ENCODE measurements at places on chromosomes 6 and 20.

GRCh38 chr6:107064579-107065065, 36.6 kb downstream of the MTRES1 start:
- DNase-seq, result no peak

DNA sequence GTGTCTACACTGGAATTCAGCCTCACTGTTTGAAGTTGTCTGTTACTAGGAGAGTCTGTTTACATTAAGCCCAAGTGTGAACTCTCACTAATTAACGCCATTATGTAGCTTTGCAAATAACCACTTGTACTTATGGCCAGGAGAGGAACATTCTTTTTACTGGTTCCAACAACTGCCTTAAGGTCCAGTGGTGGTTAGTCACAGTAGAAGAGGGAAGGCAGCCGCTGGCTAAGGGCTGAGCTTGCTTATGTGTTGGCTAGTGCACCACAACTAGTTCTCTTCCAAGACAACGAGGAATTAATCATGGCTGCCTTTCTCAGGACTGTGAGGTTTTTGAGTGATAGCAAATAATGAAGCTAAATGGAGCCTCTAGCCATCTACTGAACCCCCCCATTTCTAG, 14.9 kb upstream of the SLC22A23 start:
- DNase-seq, result no peak

DNA sequence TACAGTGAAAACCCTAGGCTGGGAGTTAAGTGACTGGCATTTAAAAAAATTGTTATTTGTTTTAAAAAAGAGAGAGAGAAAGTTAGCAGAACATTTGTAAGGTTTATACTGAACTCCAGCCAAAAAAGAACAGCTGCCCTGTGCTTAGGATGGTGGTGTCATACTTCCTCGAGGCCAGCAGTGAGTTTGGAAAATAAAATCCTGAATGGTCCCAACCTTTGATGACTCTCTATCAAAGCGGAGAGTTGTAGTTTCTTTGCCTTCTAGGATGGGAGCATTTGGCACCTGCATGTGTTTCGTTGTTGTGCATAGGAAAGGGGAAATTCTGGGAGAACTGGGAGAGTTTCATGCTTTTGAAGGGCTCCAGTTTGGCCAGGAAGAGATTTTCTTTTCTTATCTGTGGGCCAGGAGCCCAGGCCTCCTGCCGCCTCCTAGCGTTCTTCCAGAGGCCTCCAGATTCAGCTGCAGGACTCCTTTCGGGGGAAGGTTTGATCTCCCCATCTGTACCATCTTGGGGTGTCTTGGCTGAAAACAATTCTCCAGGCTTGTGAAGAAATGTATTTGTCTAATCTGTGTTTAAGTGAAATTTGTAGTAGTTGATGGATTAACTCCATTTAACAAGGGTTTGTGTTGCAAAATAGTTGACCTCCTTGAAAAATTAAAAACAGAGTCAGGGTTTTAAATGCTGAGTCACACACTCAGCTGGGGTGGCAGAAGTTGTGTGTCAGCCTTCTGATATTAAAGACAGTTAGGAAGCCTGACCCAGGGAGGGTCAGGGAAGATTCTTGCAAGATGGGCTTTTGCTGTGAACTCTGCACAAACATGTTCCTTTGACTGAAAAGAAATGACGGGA, 63.4 kb downstream of the TXNDC5 start:
- DNase-seq, result no peak

GRCh38 chr6:32086661-32087573, 22.2 kb downstream of the TNXB start:
- no peak for DNase-seq

GRCh38 chr6:14450133-14450504, 332.5 kb downstream of the CD83 start:
- DNase-seq, result no peak

GRCh38 chr20:60817891-60818290, 434.2 kb upstream of the CDH4 start:
- no peak for DNase-seq

DNA sequence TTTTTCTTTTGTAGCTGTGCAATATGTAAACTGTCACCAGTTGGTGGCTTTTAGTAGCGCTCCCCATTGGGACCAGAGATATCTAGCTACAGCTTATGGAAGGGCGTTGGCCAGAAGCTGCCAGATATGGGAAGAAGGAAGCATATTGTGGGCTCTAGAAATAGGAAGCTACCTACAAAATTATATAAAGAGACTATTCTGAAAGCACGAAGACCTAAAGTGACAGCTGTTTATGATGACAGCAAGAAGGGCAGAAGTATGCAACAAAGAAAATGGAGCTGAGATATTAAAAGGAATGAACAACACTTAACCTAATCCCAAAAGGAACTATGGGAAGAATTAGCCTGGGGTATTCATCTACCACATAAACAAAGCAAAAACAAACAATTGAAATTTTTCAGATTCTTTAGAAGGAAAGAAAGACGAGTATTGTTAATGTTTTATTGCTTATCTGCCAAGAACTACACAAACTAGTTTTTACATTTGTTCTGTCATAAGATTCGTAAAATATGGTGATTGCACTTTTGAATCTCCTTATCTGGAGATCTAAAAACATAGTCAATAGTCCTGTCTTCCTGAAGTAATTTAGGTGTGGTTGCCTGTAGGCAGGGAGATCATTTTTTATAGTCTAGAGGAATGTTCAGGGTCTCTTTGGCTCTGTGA, 81.6 kb downstream of the NCOA7 start:
- no peak for DNase-seq

- DNase-seq, result no peak
Observed at GRCh38 chr20:48705240-48706115, 122.3 kb downstream of the PREX1 start.

- no peak for DNase-seq
Observed at GRCh38 chr20:10077886-10078285, 43.1 kb downstream of the ANKEF1 start.

DNA sequence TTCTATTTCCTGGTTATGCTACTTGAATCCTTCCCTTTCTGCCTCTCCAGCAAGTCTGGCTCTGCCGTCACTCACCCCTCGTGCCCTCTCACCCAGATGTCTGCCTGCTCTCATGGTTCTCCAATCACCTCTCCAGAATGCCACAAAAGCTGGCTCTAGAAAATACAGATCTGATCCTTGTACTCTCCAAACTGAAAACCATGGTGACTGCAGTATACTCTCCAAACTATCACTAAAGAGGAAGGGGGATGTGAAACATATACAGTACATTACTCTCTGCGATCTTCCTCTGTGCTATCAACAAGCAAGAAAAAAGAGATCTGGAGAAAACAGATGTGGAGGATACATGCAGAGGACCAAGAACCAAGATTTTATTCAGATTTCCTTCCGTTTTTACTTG, 91.1 kb downstream of the ATXN1 start:
- DNase-seq, result no peak

GRCh38 chr6:159446340-159446739, 246.7 kb downstream of the SOD2 start:
- no peak for DNase-seq

DNA sequence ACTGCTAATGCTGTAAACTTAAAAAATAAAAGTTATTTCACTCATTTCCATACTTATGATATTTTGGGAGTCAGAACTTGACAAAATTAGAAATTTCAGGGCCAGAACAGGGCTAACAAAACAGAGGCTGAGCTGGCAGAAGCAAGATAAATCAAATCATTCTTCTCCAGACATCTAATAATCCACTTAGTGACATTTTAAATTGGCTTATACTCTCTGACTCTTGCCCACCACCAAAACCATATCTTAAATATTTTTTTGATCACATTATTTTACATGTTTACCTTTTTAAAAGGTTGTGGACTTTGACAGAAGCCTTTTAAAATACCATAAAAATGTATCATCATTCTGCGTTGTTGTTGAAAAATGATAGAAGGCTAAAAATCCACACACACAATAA, 116.5 kb downstream of the LMBRD1 start:
- no peak for DNase-seq

- DNase-seq, result no peak
Observed at GRCh38 chr20:2462484-2462883, 8.1 kb downstream of the SNRPB start.

- no peak for DNase-seq
Observed at GRCh38 chr6:113363866-113364265, 493.3 kb upstream of the MARCKS start.

GRCh38 chr20:59933849-59934585, 580 bp upstream of the SYCP2 start:
- DNase-seq, result peak; percentile 55

DNA sequence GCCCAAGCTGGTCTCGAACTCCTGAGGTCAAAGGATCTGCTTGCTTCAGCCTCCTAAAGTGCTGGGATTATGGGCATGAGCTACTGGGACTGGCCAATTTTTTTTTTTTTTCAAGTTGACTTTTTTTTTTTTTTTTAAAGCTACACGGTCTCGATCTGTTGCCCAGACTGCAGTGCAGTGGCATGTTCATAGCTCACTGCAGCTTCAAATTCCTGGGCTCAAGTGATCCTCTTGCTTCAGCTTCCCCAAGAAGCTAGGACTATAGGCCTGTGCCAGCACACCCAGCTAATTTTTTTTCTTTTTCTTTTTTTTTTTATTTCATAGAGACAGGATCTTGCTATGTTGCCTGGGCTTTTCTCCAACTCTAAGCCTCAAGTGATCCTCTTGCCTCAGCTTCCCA, 59.5 kb downstream of the NCOA3 start:
- DNase-seq, result no peak

GRCh38 chr20:17794400-17794799, 94.6 kb downstream of the BANF2 start:
- DNase-seq, result no peak

DNA sequence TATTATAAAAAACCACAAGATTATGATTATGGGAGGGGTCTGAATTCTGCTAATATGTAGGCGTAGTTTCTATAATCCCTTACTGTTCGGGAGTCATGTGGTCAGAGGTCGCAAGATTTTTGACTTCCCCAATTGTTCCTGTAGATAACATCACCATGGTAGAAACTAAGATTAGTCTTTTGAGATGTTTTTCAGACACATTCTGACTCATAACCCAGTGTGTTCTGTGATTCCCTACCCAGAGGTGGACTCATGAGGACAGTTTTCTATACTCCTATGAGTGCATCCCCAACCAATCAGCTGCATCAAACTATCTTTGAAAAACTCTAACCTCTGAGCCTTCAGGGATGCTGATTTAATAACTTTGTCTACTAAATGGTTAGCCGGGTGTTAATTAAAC, 175.5 kb downstream of the RFPL4B start:
- no peak for DNase-seq

DNA sequence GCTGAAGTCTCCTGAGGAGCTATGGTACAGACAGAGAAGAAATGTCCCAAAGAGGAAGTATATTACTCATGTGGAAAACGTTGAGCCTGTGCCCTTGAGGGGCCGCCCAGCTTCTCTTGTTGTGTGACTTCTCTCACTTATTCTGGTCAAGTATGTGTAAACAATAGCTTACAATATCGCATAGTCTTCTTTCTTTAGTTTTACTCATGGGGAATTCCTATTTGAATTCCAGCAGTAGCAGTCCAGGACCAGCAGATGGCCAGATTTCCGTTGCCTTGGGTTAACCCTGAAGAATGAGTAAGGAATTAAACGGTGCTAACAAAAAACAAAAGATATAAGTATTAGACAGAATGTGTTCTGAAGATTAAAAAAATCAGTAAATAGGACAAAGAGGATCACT, 522.0 kb upstream of the GJE1 start:
- DNase-seq, result no peak

DNA sequence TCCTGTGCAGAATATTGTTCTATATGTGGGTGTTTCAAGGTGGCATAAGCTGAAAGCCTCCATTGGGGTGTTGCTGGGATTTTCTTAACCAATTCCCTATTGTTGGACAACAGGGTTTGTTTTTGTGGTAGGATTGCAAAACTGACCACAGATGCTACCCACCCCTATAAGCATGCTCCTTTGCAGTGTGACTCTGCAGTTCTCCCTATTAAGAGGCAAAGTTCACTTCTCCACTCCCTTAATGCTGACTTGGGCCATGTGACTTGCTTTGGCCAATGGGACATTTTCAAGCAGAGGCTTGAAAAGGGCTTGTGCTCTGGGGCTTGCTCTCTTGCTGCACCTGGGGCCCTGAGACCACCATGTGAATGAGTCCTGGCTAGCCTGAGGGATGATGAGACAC, 8.5 kb upstream of the ANGPT4 start:
- no peak for DNase-seq

DNA sequence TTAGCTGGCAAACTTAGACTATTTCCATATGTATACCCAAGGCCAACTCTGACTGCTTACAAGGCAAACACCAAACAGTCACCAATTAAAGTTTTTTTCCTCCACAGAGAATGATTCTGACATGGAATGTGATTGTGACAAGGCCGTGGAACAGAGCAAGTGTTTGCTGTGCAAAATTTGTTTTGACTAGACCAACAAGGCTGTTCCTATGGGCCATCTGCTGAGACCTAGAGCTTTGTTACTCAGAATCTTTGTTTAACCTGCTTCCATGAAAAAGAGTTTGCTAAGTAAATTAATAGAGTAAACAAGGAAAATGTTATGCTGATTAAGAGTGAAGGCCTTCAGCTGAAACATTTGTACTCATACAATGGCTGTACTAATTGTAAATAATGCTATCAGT, 51.6 kb upstream of the IMPG1 start:
- no peak for DNase-seq

- DNase-seq, result no peak
Observed at GRCh38 chr6:160279850-160280249, 21.2 kb upstream of the SLC22A2 start.

GRCh38 chr20:44324343-44324742, 12.5 kb upstream of the R3HDML start:
- no peak for DNase-seq

DNA sequence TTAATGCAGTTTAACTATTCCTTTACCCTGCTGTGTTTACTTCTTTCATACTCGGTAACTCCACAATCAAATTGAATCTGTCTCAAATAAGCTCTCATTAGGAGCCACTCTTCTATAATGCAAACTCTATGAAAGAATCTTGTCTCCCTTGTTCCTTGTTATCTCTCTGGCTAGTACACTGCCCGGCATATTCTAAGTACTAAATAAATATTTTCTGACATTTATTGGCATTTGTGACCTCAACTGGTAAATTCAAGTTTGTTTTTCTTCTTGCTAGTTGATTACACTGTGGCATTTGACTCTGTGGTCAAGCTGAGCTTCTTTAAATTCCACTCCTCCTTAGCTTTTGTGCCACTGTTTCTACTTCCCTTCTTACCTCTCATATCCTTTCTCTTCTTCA, 237.6 kb upstream of the KHDRBS2 start:
- DNase-seq, result no peak

DNA sequence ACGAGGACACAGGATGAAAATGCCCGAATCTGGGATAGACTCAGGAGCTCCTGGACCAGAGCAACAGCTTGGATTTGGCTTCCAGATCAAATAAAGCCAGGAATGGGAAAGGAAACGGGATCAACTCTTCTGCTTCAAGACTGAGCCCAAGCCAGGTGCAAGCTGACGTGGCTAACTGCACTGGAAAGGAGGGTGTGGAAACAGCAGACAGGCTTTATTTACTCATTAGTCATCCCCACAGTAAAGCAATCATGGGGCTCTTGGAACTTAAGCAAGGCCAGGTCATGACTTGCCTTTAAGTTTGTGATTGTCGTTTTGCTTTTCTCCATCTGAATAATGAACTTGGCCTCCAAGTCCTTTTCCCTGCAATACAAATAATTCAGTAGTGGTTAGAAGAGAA, 45.2 kb downstream of the KIF16B start:
- no peak for DNase-seq

- no peak for DNase-seq
Observed at GRCh38 chr6:129740013-129740412, 30.0 kb upstream of the ARHGAP18 start.

- DNase-seq, result no peak
Observed at GRCh38 chr20:8844179-8844578, 224.7 kb upstream of the PLCB4 start.
